ENCODE measurements at places on chromosomes 7 and 10. TPM values are rescaled to one million over a fixed set of nuclear protein-coding genes. Genes with fewer than 3 reads are reported as not detected.

MYL7 gene
- total RNA-seq: not detected

TRPV5 gene
- not detected for total RNA-seq

SUN3 gene
- not detected for total RNA-seq

INSYN2A gene
- total RNA-seq: not detected

TRIM4 gene
- total RNA-seq: 23.8 TPM

FZD1 gene
- total RNA-seq: 8.1 TPM

SKIDA1 gene
- 0.10 TPM for total RNA-seq

DNA sequence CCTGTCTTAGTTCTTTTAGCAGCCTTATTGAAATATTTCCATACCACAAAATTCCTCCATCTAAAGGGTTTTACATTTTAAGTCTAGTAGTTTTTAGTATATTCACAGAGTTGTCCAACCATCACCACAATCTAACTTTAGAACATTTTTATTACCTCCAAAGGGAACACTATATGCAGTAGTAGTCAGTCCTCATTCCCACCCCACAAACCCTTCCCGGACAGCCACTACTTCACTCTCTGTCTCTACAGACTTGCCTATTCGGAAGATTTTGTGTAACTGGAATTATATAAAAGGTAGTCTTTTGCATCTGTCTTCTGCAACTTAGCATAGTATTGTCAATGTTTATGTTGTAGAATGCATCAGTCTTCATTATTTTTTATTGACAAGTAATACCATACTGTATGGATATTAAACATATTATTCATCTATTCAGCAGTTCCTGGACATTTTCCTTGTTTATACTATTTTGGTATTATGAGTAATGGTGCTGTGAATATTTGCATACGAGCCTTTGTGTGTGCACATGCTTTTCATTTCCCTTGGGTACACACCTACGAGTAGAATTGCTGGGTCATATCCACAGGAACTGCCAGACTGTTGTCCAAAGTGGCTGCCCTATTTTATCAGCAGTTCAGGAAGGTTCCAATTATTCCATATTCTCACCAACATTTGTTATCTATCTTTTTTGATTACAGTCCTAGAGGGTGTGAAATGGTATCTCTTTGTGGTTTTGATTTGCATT is 60.9 kb upstream of the LANCL2 start:
- H3K36me3 ChIP-seq: no peaks in the 10 kb centered on the region
- H3K27me3 ChIP-seq: no peaks in the 10 kb centered on the region
- no peak overlapping the region for H3K27ac ChIP-seq
- no peak overlapping the region for H3K4me3 ChIP-seq
- no peak for DNase-seq
- no peaks in the 10 kb centered on the region for H3K4me1 ChIP-seq

DNA sequence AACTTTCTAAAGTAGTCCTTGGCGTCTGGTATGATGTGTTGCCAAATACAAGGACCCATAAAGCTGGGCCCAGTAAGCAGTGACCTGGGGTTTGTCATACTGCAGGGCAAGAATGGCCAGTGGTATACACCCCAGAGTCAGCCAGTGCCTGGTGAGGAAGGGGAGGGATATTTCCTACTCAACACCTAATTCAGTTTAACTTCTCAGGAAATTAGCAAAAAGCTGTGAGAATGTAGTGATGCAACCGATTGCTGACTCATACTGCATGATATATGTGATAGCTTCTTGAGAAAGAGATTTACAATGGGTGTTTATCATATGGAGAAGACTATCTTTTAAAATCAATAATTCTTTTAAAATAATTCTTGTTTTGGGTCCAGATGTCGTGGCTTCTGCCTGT is 889.3 kb upstream of the CELF2 start:
- no peaks in the 10 kb centered on the region for H3K27me3 ChIP-seq
- no peaks in the 10 kb centered on the region for H3K4me1 ChIP-seq
- no peak for DNase-seq
- H3K27ac ChIP-seq: no peak overlapping the region
- no peak overlapping the region for H3K4me3 ChIP-seq

DNA sequence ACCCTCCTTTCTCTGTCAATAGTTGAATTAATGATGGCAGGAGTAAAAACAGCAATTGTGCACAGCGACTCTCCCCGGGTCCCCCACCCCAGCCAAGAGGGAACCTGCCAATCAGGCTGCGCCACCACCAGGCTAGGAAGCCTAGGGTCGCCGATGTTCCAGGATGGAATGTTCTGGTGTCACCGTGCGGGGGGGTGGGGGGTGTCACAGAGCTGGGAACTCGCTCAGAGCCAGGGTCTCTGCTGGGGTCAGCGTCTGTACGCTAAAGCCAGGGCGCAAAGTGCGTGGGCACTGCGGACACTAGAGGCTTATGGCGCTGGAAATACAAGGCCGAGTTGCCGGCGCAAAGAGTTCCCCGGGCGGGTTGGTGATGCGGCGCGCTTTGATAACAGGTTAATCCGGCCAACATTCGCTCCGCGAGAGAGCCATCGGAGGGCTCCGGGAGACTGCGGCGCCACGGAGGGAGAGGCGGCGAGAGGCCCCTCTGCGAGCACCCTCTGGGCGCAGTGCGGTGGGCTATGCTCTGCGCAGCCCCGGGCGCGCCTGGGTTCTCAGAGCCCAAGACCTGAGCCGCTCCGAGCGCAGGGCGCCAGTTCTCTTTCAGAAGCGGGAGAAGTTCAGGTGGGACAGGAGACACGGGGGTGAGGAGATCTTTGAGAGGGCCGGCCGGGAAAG is 192.3 kb downstream of the EMX2 start:
- DNase-seq: no peak
- H3K27ac ChIP-seq: no peak overlapping the region
- H3K4me1 ChIP-seq: no peaks in the 10 kb centered on the region
- H3K27me3 ChIP-seq: peaks cover 4% of the 10 kb centered on the region

- H3K27me3 ChIP-seq: peaks cover 16% of the 10 kb centered on the region
- H3K4me1 ChIP-seq: peaks cover 5% of the 10 kb centered on the region
- H3K27ac ChIP-seq: no peak overlapping the region
- no peak for DNase-seq
- H3K4me3 ChIP-seq: no peak overlapping the region
Measured at GRCh38 chr10:100480002-100480401, 17.2 kb downstream of the WNT8B start.

GRCh38 chr10:121615836-121616235 is 17.6 kb upstream of the FGFR2 start:
- H3K4me1 ChIP-seq: no peaks in the 10 kb centered on the region
- H3K27ac ChIP-seq: no peak overlapping the region
- H3K36me3 ChIP-seq: no peaks in the 10 kb centered on the region
- H3K27me3 ChIP-seq: no peaks in the 10 kb centered on the region
- no peak overlapping the region for H3K4me3 ChIP-seq

GRCh38 chr7:45712872-45713668 is 138.9 kb downstream of the ADCY1 start:
- no peak overlapping the region for H3K4me3 ChIP-seq
- no peaks in the 10 kb centered on the region for H3K4me1 ChIP-seq
